MG63 (cell line): ENCODE measurements at places on chromosomes 3 and 15. TPM values are rescaled to one million over a fixed set of nuclear protein-coding genes. Genes with fewer than 3 reads are reported as not detected.

Gene SV2B
- total RNA-seq = not detected in 2 replicates

Gene NME9
- 3.1 TPM in 1 of 2 replicates, not detected in the other for total RNA-seq

Gene AMT
- 1.2 TPM in 1 of 2 replicates, not detected in the other for total RNA-seq

Gene SLCO2A1
- total RNA-seq = 0.02 and 0.72 TPM in 2 replicates

Gene TTC21A
- total RNA-seq = 0.32 and 0.40 TPM in 2 replicates

Gene ATXN7
- 0.37 and 6.0 TPM in 2 replicates for total RNA-seq

Gene ZNF717
- 3.6 TPM in 1 of 2 replicates, not detected in the other for total RNA-seq

Gene BNC1
- total RNA-seq = 23.5 and 28.6 TPM in 2 replicates

Gene ZIC4
- 1.5 and 2.2 TPM in 2 replicates for total RNA-seq

Gene XIRP1
- not detected in 2 replicates for total RNA-seq

Gene GPR27
- total RNA-seq = 7.0 and 8.5 TPM in 2 replicates

Gene ZCWPW2
- total RNA-seq = not detected in 2 replicates

Gene HGD
- total RNA-seq = not detected in 2 replicates

Gene GANC
- 2.1 and 7.4 TPM in 2 replicates for total RNA-seq

Gene RLBP1
- total RNA-seq = not detected in 2 replicates
